ENCODE measurements at places on chromosomes 2 and 18.

DNA sequence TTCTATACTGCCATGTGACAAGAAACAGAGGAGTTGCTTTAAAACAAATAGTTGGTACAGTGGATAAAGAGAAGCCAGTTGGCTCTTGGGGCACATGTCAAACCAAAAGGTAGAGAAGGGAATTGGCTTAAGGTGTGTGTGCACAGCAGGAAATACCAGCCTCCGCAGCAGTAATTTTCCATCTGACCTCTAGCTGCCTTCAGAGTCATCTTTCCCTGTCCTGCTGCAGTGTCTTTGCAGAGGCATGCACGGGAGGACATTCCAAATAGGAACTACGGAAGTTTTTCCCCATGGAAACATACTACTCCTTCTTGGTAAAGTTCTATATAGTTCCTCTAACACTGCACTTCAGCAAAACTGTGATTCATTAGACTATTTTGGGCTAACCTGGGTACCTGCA lies 99.5 kb downstream of the RAB3GAP1 start:
- DNase-seq, result peak; percentile 63

DNA sequence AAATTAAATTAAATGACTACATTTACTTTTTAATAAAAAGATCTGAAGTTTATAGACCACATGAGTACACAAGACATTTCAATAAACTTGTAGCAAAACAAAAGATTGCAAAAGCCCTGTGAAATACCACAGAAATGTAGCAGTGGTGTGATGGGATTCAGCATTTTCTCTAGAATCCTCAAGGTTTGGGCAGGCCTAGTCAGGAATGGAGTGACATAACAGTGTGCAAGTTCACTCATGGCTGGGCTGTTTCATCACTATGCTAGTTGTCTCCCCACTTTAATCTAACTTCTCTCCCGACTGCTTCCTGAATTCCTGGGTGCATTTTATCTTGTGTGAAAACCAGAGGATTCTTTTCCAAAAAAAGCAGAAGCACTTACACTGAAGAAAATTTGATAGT lies 1089.9 kb upstream of the DDX18 start:
- no peak for DNase-seq

- DNase-seq, result no peak
Measured at GRCh38 chr18:44852818-44853217, 172.1 kb downstream of the SETBP1 start.

DNA sequence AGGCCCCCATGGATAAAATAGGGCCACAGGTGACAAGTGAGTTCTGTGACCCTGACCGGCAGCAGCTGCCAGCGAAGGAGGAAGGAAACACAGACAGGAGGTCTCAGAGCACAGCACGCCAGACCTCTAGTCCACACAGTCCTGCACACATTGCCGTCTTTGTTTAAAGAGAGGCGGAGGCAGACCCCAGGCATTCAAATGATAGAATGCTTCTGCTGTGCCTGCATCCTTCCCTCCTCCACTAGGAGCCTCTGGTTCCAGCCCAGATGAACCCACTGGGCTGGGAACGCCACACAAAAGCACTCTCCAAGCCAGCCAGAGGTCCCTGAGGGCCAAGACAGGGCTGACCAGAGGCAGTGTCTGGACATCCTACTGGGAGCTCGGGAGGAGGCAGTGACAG lies 118.7 kb downstream of the KLHL29 start:
- no peak for DNase-seq

DNA sequence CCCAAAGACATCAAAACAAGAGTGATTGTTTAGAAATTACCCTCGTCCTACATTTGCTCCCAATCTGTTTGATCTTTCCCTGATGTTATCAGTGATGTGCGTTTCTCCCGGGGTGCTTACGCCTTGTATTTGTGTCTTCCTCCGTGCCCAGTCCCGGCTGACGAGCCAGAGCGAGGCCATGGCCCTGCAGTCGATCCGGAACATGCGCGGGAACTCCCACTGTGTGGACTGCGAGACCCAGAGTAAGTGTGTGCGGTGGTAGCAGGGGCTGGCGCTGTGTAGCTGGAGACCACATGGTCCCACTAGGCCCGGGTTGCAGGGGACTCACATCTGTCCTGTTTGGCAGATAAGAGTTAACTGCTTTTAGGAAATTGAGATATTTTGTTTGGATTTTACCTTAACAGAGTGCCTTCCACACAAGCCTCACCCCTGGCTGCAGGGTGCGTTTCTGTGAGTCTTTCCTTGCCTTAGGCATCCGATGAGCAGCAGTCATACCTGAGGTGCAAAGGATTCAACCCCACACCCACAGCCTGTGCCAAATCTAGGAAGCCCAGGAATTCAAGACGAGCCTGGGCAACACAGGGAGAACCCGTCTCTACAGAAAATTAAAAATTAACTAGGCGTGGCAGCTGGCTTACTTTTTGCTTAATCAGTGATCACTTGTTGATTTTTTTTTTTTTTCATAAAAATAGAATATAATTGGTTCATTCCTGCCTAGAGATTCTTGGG lies 127.4 kb downstream of the GBX2 start:
- peak; percentile 8 for DNase-seq
